ENCODE measurements at places on chromosomes 1 and 21.
A peak's percentile ranks its signal among the peaks of the same experiment; 100 is the strongest.

GRCh38 chr1:38527373-38527966, 332.1 kb downstream of the RRAGC start:
- peaks cover 12% of the 10 kb centered on the region for H3K4me1 ChIP-seq
- no peaks in the 10 kb centered on the region for H3K36me3 ChIP-seq
- DNase-seq: peak; percentile 49
- H3K4me3 ChIP-seq: peak overlapping the region; percentile 55

GRCh38 chr1:43414634-43415223, 25.0 kb downstream of the SZT2 start:
- no peaks in the 10 kb centered on the region for H3K27me3 ChIP-seq
- H3K36me3 ChIP-seq: peaks cover 8% of the 10 kb centered on the region
- H3K4me1 ChIP-seq: peaks cover 6% of the 10 kb centered on the region
- H3K27ac ChIP-seq: peak overlapping the region; percentile 55

GRCh38 chr1:208242941-208243526, 1.1 kb downstream of the PLXNA2 start:
- H3K36me3 ChIP-seq: no peaks in the 10 kb centered on the region
- peaks cover 14% of the 10 kb centered on the region for H3K4me1 ChIP-seq
- H3K27me3 ChIP-seq: peaks cover 10% of the 10 kb centered on the region
- DNase-seq: peak; percentile 10
- peak overlapping the region; percentile 80 for H3K4me3 ChIP-seq

DNA sequence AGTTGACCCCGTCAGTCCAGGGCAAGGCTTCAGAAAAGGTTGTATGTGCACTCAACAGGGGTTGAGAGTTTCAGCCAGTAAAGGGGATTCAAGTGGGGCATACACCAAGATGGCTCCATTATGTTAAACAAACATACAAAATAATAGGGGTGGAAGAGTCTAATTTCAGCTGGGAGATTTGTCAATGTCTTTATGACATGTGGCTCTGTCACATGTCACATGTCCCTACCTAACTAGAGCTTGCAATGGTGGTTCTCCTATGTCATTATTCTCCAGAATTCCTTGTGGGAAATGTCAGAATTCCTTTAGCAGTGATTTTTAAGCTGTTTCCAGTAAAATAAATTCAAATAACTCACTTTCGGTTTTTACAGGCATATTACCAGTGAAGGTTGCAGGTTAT, 392.0 kb upstream of the ADGRL4 start:
- H3K4me3 ChIP-seq: no peak overlapping the region
- H3K27ac ChIP-seq: no peak overlapping the region
- no peaks in the 10 kb centered on the region for H3K27me3 ChIP-seq
- H3K4me1 ChIP-seq: no peaks in the 10 kb centered on the region
- no peak for DNase-seq
- no peaks in the 10 kb centered on the region for H3K36me3 ChIP-seq

GRCh38 chr21:15653710-15654109, 76.1 kb upstream of the USP25 start:
- no peak for DNase-seq
- no peak overlapping the region for H3K4me3 ChIP-seq
- peaks cover 11% of the 10 kb centered on the region for H3K27me3 ChIP-seq
- no peaks in the 10 kb centered on the region for H3K4me1 ChIP-seq
- H3K27ac ChIP-seq: no peak overlapping the region
- H3K36me3 ChIP-seq: no peaks in the 10 kb centered on the region

DNA sequence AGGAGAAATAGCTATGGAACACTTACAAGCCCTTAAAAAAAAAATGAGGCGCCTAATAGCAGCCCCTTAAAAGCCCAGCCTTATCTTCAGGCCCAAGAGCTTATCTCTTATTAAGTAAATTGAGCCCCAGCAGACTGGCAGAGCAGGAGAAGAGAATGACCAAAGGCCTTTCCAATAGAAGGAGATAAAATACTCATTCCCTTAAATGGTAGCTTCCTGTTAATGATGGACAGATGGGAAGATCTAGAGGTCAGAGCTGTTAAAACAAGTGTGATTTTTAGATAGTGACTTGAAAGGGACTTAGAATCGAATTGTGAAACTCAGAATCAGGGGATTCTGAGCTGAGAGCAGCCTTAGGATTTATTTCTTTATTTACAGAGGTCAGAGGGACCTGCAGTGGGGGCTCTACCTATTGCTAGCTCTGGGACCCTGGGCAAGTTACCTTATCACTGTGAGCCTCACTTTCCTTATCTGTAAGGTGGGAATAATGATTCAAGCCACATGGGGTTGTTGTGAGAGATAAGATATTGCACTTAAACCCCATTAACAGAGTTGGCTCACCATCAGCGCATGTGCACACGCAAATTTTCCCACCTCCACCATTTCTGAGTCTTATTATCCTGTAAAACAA, 101.3 kb upstream of the C8B start:
- H3K4me3 ChIP-seq: no peak overlapping the region
- H3K4me1 ChIP-seq: no peaks in the 10 kb centered on the region
- no peaks in the 10 kb centered on the region for H3K27me3 ChIP-seq
- no peak overlapping the region for H3K27ac ChIP-seq

DNA sequence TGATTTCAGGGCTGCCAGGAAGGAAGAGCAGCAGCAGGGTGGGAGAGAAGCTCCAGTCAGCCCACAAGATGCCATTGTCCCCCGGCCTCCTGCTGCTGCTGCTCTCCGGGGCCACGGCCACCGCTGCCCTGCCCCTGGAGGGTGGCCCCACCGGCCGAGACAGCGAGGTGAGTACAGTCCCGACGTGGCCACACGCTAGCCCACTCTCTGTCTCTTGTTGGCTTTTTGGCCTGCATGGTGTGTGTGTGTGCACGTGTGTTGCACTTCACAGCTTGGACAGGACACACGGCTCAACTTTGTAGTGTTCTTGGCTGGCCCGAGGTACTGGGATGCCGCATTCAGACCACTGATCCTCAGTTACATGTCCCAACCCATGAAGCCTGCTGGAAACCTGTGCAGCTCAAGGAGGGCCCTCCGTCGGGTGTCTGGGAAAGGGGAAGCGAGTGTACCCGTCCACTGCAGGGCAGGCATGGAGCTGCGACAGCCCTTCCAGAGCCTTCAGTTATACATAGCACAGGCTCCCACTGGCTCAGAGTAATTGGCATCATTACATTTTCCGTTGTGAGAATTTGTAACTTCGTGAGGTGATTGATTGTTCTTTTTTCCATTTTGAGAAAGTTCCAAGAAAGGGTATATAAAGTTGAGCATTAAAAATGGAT, 454 bp downstream of the CORT start:
- H3K27me3 ChIP-seq: no peaks in the 10 kb centered on the region
- no peaks in the 10 kb centered on the region for H3K36me3 ChIP-seq
- no peak overlapping the region for H3K4me3 ChIP-seq
- no peak overlapping the region for H3K27ac ChIP-seq
- no peak for DNase-seq
